Activated T-cell treated with anti-CD3 and anti-CD28 coated beads for 24 hours (primary cell): ENCODE measurements at places on chromosomes 2 and 18.

- DNase-seq: no peak
These were observed 33.3 kb downstream of the NPAS2 start for GRCh38 chr2:100852999-100853908.

GRCh38 chr2:198916548-198917080 lies 541.1 kb downstream of the SATB2 start:
- no peak for DNase-seq

DNA sequence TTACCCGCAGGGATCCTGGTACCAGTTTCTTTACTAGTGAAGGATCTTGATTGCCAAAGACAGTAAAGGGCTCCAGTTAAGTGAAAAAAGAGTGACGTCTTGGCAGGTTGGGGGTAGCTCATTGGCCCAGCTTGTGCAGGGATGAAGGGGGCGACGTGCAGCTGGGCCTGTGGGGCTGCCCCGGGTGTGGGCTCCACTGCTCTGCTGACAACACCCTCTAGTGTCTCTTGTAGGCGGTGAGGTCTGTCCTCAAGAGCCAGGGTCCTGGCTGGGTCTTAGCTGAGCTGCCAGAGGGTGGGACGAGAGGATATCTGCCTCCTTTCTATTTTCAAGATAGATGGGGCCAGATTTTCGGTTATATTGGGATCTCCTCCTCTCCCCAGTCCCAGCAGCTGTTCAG lies 6.1 kb downstream of the ARHGEF4 start:
- no peak for DNase-seq

DNA sequence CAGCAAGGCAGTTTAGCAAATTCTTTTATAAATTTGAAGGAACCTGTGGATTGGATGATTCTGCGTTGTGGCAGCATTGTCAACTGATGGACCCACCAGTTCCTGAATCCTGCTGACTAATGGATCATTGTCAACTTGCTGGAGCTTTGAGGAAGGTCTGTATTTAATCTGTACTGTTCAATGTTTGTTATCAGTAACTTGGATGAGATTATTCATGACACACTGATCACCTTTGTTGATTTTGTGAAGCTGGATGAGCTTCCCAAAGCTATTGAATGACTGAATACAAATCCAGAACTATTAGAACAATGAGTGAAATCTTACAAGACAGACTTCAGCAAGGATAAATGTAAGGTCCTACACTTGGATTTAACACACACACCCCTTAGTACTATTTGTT lies 101.3 kb downstream of the AQP4 start:
- DNase-seq: no peak

GRCh38 chr2:142920571-142920970 lies 43.1 kb downstream of the KYNU start:
- DNase-seq: no peak

GRCh38 chr2:187500585-187501359 lies 52.7 kb upstream of the CALCRL start:
- DNase-seq: no peak

DNA sequence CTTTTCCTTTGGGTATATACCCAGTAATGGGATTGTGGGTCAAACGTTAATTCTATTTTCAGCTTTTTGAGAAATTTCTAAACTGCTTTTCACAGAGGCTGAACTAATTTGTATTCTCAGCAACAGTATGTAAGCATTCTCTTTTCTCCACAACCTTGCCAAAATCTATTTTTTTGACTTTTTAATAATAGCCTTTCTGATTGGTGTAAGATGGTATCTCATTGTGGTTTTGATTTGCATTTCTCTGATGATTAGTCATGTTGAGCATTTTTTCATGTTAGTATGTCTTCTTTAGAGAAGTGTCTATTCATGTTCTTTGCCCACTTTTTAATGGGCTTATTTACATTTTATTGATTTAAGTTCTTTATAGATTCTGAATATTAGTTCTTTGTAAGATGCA lies 145.5 kb downstream of the TRABD2A start:
- no peak for DNase-seq

DNA sequence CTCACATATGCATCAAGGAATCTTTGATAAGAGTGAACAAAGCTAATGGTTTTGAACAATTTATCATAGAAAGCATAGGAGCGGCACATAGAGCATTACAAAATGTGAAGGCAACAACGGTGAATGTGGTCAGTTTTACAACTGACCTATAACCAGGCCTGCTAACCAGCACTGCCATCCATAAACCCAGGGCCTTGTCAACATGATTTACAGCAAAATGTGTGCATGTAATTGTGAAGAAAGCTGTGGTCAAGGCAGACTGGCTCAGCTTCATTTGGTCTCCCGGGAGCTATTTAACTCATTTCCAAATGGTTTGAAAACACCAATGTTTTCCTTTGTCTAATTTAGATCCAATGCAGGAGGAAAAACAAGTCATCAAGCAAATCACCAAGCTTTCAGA lies 119.8 kb downstream of the DHRS9 start:
- DNase-seq: no peak

GRCh38 chr2:181054843-181055242 lies 74.4 kb downstream of the UBE2E3 start:
- DNase-seq: no peak

DNA sequence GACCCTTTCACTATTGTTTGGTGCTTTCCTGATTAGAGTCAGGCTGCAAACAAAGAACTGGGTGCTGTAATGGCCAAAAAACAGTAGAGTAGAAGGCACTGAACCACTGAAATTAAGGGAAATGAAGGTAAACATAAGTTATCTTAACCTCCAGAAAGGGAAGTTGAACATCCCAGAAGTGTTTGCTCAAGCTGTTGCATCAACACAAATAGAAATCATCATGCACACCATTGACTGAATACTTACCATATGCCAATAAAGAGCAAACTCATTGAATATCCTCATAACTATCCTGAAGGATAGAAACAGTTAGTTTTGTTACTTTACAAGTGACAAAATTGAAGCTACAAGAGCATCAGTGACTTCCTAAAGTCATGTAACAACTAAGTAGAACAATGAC lies 477.4 kb upstream of the CHST9 start:
- no peak for DNase-seq

GRCh38 chr2:5742126-5742525 lies 49.9 kb downstream of the SOX11 start:
- no peak for DNase-seq

- DNase-seq: peak; percentile 26
These were observed 51.5 kb downstream of the HAUS1 start for GRCh38 chr18:46155641-46156051.

GRCh38 chr2:51420511-51420910 lies 388.6 kb upstream of the NRXN1 start:
- DNase-seq: no peak

DNA sequence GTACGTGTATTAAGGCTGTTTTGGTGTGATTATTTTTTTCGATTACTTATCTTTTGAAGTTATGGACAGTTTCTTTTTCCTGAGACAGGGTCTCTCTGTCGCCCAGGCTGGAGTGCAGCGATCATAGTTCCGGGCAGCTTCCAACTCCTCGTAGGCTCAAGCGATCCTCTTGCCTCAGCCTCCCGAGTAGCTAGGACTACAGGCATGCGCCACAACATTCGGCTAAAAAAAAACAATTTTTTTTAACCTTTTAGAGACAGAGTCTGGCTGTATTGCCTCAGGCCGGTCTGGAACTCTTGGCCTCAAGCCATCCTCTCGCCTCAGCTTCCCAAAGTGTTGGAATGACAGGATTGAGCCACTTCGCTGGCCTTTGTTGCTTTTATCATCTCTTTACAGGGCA lies 945 bp downstream of the HAT1 start:
- no peak for DNase-seq

GRCh38 chr2:133710613-133711012 lies 142.3 kb upstream of the NCKAP5 start:
- DNase-seq: no peak

GRCh38 chr18:29378651-29379136 lies 1201.8 kb upstream of the CDH2 start:
- DNase-seq: no peak

- DNase-seq: no peak
These were observed 66.9 kb downstream of the LTBP1 start for GRCh38 chr2:33013684-33014110.

- no peak for DNase-seq
These were observed 324.8 kb upstream of the CHAC2 start for GRCh38 chr2:53442783-53443182.

DNA sequence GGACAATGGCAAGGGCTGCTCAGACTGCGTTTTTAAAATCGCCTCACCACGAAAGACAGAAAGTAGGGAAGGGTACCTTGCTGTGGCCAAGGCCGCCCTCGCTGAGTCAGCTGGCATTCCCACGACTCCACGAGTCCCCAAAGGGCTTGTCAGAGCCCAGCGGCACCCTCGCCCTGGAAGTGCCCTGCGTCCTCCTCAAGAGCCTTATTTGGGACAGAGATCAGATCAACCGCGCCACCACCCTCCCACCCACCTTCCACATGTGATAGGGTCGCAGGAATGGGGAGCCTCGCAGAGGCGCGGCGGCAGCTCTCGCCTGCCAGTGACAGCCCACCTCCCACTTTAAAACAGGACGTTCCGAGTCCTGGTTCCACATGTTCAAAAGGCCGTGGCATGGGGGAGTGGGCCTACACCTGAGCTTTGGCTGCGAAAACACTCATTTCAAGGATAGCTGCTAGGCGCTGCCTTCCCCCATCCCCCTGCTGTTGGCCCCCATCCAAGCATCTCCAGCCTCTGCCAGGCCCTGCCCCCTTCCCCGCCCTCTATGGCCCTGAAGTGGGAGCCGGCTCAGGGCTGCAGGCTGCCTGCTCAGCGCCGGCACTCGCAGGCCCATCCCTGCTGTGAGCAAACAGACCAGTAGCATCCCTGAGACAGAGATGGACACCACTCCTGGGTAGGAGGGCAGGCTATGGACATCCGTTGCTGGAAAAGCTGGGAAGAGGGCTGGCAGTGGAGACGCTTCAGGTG lies 38.1 kb upstream of the ARHGEF4 start:
- no peak for DNase-seq

- no peak for DNase-seq
These were observed 80.6 kb downstream of the EML6 start for GRCh38 chr2:54803783-54804751.

GRCh38 chr2:11042841-11043240 lies 112.4 kb upstream of the SLC66A3 start:
- DNase-seq: no peak

- DNase-seq: no peak
These were observed 18.7 kb downstream of the GKN2 start for GRCh38 chr2:68934021-68934420.

DNA sequence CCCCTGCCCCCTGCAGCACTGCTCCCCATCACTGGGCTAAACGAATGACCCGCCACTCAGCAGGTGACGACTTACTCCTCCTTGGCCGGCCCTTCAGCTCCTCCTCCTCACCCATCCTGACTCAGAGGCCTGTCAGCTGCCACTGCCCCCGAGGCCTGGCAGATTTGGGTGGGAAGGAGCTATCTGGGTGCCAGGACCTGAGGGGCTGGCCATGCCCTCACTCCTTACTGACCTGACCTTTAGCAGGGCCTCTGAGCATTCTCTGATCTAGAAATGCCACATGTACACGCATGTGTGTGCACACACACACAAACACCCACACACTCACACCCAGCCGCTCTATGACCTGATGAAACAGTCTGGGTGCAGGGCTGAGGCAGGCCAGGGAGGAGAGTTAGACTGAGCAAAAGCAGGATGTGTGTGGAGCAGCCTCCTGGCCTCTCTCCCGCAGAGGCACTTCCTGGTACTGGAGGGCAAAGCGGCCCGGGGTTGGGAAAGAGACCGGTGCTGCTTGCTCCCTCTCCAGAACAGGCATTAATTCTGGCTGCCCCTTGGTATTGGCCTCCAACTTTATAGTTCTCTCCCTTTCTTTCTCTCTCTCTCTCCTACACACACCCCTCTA lies 68.0 kb downstream of the ZFP36L2 start:
- DNase-seq: no peak

DNA sequence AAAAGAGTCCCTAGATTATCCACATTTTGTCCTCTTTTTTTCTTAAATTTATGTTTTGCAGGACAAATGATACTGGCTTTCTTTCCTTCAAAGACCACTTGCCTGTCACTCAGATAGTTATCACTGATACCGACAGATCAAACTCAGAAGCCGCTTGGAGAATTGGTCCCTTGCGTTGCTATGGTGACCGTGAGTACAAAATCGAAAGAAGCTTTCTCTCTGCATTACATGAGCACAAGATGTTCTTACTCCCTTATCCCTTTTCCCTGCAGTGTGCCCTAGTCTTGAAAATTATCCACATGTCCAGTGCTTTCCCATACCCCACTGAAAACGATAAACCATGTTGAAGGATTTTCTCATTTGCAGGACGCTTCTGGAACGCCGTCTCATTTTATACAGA lies 738.5 kb downstream of the CNTNAP5 start:
- no peak for DNase-seq

DNA sequence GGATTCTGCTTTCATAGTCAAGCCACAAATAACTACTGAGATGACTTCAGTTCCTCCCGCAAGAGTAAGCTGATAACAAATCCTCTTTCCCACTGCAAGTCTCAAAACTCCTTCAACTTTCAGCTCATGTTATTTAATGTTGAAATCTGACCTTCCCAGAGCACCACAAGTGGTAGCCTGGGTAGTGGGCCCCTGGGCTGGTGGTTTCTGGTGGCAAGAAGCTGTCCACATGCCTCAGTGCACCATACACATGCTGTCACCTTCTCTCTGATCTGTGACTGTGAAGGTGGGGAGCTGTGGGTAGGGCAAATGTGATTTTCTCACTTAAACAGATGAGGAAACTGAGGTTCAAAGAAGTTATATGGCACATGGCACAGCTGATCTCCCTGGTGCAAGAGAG lies 246.1 kb upstream of the EPAS1 start:
- no peak for DNase-seq

DNA sequence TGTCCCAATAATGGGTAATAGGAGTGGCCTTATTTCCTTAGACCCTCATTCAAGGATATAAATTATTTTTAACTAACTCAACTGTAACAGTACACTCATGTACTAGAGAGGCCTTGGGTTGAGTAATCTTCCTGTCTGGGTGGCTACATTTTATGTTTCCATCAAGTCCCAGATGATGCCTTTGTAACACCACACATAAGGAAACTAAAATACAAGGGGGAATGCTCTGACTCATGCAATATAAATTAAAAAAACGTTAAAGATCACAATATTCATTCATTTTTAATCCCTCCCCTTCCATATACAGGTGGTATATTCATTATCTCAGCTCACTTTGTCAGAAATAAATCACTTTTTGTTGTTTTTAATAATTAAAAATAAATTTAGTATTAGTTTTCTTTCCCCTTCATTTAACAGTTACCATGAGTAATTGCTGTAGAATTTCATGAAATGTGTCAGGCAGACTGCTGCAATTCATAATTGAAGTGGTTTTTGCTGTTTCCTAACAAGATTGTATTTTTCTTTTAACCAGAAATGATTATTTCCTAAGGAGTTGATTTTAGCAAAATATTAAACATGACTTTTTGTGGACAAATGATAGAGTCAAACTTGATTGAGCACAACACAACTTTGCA lies 1403.6 kb downstream of the SUCLG1 start:
- no peak for DNase-seq

- no peak for DNase-seq
These were observed 91.3 kb downstream of the NOL10 start for GRCh38 chr2:10598501-10598900.
